ENCODE measurements at places on chromosomes 3 and 15. TPM values are rescaled to one million over a fixed set of nuclear protein-coding genes. Genes with fewer than 3 reads are reported as not detected.

The CADPS gene
- total RNA-seq: not detected

The RTP3 gene
- not detected for total RNA-seq

The PRTG gene
- total RNA-seq: not detected

The CD200R1 gene
- total RNA-seq: 18.6 TPM

The NR2F2 gene
- not detected for total RNA-seq

The MKRN3 gene
- 1.1 TPM for total RNA-seq

The FRMD4B gene
- 49.0 TPM for total RNA-seq

The LRRC31 gene
- not detected for total RNA-seq

The EXD1 gene
- not detected for total RNA-seq

The GOLGA6L7 gene
- total RNA-seq: not detected

The TMEM108 gene
- total RNA-seq: not detected

The TEX55 gene
- not detected for total RNA-seq

The GOLGA6L10 gene
- total RNA-seq: 0.37 TPM

The BCHE gene
- not detected for total RNA-seq

The OR5H2 gene
- total RNA-seq: not detected

The GP5 gene
- total RNA-seq: 1.9 TPM

The LMCD1 gene
- 0.59 TPM for total RNA-seq

The SMCO1 gene
- total RNA-seq: not detected

The WNT5A gene
- total RNA-seq: not detected

The DUOXA2 gene
- not detected for total RNA-seq

The GPR62 gene
- not detected for total RNA-seq
